ENCODE measurements at places on chromosomes 5 and 9.

DNA sequence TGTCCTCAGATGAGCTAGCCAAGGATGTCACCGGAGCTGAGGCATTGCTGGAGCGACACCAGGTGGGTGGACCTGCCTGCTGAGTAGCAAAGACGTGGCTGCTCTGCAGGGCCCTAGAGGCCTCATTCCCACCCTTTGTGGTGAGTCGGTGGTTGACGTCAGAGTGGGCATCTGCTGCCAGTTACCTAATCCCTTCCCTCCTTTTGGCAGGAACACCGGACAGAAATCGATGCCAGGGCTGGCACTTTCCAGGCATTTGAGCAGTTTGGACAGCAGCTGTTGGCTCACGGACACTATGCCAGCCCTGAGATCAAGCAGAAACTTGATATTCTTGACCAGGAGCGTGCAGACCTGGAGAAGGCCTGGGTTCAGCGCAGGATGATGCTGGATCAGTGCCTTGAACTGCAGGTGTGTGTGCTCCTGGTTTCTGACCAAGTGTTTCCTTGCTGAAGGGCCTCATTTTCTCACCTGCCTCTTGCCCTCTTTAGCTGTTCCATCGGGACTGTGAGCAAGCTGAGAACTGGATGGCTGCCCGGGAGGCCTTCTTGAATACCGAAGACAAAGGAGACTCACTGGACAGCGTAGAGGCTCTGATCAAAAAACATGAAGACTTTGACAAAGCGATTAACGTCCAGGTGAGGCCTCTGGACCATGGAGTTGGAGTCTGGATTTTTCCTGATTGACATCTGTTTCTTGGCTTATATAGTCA, 48.9 kb downstream of the DYNC2I2 start:
- DNase-seq = no peak

GRCh38 chr5:174387448-174387847, 336.9 kb upstream of the MSX2 start:
- no peak for DNase-seq

GRCh38 chr9:98851730-98852459, 44.4 kb downstream of the GALNT12 start:
- no peak for DNase-seq

DNA sequence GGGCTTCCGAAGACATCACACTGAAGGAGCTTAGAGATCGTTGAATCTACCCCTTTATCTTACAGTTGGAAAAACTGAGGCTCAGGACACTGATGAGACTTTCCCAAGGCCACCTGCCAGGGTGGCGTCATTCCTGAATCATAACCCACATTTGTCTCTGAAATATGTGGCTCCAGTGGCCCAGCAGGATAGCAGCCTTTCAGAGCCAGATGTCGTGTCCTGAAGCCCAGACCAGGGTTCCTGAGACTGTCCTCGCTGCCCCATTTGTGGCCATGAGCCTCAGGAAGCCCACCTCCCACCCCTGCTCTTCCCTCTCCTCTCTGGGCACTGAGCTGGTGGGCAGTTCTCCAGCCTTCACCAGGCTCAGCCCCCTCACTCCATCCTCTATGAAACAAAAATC, 2.4 kb downstream of the HMCN2 start:
- no peak for DNase-seq

GRCh38 chr5:32092938-32093812, 80.9 kb downstream of the GOLPH3 start:
- DNase-seq = peak; percentile 14

DNA sequence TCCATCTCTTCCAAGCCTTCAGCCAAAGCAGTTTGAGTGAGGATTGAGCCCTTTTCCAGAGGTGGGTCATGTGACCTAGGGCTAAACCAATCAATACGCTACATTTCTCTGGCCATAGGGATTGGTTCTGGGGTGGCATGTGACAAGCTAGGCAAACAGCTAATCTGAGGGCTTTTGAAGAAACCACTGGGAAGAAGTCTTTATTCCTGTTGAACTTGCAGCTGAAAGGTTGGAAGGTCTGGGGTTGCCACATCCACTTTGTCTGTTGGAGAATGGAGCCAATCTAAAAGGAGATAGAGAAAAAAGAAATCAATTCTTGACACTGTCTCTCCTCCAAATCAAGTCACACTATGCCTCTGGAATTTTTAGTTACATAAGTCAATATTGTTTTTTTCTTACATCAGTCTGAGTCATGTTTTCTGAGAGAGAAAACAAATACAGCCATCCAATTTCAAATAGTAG, 637.8 kb upstream of the WWC1 start:
- DNase-seq = no peak

DNA sequence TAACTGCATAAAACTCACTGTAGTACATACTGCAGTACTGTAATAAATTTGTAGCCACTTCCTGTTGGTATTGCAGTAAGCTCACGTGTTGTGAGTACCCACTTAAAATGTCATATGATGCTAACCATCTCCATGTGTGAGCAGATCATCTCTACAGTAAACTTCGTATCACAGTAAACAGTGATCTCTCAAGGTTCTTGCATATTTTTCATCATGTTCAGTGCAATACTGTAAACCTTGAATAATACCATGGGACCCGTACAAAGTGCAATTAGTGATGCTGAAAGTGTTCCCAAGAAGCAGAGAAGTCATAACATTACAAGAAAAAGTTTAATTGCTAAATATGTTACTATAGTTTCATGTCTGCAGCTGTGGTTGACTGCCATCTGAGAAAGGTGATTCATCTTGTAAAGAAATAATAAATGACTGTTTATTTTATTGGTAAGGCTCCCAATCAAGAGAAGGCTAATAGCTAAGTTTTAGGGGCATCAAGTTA, 253.8 kb upstream of the POU5F2 start:
- no peak for DNase-seq

DNA sequence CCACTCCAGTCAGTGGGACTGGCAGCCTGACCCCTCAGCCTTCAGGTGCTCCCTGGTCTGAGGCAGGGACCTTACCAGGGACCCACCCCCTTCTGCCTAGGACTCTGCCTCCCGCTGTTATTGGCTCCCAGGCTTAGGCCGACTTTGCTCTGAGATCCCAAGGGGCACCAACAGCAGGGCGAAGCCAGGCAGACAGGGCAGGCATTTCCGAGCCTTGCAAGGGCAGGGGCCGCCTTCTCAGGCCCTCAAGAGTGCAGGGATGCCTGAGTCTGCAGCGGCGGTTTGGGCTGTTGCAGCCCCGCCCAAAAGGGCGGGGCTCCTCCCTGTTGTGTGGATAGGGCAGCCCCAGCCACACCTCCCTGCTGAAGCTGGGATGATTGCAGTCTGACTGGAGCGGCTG, 644.6 kb downstream of the PRR16 start:
- no peak for DNase-seq

- no peak for DNase-seq
Observed at GRCh38 chr5:107290780-107291398, 379.8 kb downstream of the EFNA5 start.

DNA sequence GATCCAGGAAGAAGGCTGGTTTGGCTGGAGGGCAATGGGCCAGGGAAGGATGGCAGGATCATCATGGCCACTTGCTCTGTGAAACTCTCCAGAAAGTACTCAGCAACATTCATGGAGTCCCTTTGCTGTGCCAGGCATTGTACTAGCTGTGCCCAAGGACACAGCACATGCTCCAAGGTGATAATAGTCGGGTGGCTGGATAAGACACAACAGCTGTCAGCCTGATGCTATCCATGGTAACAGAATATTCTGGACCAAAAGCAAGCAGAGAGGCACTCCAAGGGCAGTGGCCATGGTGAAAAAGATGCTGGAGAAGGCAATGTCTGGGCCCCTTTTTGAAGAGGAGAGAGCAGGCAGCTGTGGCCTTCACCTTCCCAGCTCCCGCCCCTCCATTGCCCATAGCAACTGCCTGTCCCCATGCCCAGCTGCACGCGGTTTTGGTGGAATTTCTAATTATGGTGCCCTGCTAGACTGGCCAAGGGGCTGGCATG, 113.8 kb upstream of the CPEB4 start:
- DNase-seq = no peak

DNA sequence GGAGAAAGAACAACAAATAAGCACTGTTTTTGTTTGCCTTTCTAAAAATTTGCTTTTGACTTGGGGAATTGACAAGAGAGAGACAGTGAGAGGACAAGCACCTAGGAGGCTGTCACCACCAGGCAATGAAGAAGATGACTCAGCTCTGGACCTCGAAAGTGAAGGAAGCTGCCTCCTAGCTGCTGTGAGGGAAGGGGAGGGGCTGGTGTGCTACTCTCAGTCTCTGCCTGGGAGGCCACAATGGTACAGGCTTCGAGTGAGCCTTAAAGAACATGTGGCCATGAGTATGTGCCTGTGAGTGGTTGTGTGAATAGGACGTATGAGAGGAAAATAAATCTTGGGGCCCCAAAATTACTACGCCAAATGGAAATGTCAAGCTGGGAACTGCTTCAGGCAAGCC, 7.1 kb upstream of the PLK2 start:
- DNase-seq = no peak

DNA sequence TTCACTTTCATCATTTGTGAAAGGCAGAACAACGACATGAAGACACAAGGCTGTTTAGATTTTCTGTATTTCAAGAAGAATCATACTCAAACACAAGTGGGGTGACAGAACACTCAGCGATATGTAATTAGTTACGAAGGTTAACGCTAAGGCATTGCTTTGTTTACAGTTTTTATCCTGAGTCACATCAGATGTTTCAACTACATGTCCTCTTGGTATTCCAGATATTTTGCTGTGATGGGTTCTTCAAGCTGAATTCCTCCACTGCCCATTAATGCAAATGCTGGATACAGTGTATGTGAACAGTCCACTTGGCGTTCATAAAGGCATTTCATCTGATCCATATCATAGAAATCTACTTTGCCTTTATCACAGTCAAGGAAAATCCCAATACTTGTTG, 43.4 kb downstream of the TRIM36 start:
- no peak for DNase-seq

DNA sequence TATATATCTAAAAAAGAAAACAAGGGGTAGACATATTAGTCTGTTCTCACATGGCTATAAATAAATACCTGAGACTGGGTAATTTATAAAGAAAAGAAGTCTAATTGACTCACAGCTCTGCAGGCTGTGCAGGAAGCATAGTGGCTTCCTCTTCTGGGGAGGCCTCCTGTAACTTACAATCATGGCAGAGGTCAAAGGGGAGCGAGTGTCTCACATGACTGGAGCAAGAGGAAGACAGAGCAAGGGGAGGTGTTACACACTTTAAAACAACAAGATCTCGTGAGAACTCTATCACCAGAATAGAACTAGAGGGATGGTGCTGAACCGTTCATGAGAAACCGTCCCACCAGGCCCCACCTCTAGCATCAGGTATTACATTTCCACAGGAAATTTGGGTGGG, 616.8 kb downstream of the TLE4 start:
- DNase-seq = no peak

GRCh38 chr9:136149853-136150252, 31.2 kb upstream of the TMEM250 start:
- no peak for DNase-seq

GRCh38 chr9:86036555-86036954, 62.8 kb downstream of the GOLM1 start:
- no peak for DNase-seq

- DNase-seq = no peak
Observed at GRCh38 chr9:108049026-108049607, 559.5 kb upstream of the KLF4 start.

DNA sequence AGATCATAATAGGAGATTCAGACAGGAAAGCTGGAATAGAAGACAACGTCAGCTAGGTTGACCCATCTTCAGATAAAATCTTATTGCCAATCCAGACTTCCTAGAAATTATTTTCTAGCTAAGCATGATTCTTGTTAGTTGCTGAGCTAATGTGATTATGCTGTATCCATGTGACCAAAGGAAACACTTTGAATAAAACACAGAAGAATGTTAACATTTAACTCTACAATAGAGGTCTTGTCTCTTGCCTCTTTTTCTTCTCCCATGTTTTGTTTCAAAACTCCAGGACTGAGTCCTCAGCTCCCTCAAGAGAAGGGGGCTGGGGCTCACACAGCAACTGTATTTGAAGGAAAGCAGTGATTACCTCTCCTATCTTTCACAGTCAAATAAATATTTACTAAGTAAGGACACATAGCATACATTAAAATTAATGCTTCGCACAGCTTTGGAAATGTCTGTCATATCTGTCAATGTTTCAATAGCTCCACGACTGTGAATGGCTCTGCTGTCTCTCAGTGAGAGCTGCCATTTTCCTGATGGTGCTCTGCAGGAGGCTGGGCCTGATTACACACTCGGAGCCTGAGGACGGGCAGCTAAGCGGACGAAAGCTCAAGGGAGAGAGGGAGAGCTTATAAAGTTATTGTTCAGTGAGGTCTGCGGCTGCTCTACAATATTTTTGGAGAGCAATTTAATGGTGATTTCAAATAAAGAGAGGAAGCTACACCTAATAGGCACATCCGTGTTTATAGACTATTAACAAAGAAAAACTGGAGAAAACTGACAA, 64.8 kb upstream of the ZNF462 start:
- no peak for DNase-seq

DNA sequence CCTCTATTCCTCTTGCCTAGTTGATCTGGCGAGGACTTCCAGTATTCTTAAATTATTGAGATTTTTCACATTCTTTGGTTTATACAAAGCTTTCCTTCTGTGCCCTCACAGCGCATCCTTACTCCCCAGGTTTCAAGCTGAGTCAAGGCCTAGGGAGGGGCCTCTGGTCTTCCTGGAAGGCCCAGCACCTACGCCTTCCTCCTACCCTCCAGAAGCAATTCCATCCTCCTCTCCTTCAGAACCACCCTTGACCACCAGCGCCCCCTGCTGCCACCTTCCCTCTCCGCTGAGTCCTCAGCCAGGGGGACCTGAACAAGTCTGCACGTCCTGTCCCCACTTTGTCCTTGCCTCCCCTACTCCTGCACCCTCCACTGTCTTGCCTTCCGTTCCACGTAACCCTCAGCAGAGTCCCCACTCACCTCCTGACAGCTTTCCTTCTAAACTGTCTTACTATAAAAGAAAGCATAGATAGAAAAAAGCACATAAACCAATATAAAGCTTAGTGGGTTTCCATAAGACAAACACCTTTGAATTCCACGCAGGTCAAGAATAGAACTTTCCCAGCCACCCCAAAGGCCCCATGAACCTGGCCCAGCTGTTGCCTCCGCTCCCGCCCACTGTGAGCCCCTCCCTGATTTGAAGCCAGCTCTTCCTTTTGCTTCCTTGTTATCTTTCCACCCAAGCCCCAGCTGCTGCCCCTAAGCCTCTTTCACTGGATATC, 63.0 kb upstream of the CTSL start:
- DNase-seq = no peak

- DNase-seq = no peak
Observed at GRCh38 chr5:140734354-140734753, 34.1 kb downstream of the ZMAT2 start.

- no peak for DNase-seq
Observed at GRCh38 chr9:26770821-26771220, 121.8 kb downstream of the CAAP1 start.

DNA sequence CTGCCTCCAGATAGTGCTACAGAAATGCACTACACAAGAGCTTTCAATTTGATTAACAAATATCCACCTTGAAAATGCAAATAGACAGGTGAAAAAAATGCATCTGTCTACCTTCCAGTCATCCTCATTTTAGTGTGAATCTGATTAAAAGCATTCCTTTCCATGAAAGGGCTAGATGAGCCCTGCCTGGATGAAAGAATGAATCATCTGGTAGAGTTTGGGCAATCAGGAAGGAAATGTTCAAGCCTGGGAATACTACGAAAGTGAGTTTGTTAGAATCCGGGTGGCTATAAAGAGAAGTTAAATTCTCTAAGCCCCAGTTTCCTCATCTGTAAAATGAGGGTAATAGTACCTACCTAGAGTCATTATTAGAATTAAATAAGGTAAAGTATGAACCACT, 142.6 kb downstream of the FAM114A2 start:
- DNase-seq = no peak

- no peak for DNase-seq
Observed at GRCh38 chr5:172065431-172066065, 59.1 kb upstream of the FBXW11 start.

All from stimulated activated CD4-positive, alpha-beta T cell treated with anti-CD3 and anti-CD28 coated beads, TNF-alpha, amount 100 ng/mL, for 1 hour (primary cell).